ENCODE measurements at places on chromosomes 5 and 9.

DNA sequence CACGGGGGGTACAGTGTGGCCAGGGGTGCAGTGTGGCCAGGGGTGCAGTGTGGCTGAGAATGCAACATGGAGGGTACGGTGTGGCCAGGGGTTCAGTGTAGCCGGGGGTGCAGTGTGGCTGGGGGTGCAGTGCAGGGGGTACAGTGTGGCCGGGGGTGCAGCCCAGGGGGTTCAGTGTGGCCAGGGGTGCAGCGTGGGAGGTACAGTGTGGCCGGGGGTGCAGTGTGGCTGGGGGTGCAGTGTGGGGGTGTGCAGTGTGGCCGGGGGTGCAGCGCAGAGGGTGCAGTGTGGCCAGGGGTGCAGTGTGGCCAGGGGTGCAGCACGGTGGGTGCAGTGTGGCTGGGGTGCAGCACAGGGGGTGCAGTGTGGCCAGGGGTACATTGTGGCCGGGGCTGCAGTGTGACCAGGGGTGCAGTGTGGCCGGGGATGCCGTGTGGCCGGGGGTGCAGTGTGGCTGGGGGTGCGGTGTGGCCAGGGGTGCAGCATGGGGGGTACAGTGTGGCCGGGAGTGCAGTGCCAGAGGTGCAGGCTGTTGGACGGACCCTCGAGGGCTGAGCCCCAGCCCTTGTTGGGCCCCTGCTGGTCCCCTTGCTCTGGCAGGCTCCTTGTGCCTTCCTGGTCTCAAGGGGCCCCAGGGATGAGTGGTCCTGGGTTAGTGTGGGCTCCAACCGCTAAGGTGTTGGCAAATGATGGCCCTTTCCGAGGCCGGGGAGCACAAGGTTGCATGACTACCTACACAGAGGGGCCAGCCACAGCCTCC, 17.9 kb downstream of the TPPP start:
- no peak for DNase-seq

DNA sequence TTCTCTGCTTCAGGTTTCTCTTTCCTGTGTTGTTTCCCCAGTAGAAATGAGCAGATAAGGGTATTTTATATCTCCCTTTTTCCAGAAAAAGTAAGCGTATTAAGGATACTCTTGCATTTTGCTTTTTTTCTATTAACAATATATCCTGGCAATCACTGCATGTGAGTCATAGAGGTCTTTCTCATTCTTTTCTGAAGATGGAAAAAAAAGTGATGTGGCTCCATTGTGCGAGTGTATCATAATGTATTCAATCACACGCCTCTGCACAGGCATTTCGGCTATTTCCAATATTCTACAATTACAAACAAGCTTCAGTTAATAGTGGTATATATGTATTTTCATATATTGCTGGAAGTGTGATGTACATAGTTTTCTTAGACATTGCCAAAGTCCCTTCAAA, 155.9 kb downstream of the MED27 start:
- no peak for DNase-seq

DNA sequence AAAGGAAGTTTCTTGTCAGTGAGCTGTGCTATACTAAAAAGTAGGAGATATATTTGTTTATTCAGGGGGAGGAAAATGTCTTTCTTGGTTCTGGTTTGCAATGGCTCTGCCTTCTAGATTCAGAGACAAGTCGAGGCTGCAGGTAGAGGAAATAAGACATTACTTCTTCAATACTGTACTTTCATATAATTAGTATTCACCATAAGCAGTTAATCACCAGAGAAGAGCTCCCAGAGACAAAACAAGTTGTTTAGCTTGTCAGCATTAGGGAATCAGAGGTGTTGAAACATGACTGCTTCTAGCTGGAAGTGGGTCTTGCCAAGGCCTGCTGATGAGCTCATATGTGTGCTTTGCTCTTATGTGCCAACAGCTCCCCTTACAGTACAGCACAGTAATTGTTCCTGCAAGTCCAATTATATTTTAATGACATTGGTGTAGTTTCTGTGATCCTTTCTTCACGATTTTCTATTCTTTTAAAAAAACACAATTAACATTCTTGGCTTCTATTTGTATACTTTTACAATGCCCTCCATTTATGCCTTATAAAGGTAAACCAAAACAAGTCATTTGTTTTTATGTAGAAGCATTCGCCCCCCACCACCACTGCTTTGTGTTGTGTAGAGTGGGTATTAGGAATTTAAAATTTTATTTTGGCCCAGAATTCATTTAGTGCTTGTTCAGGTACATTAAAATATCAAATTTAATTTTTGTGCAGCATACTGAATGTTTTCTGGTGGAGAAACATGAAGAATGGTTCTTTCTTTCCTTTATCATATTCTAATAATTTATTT, 112.2 kb downstream of the RPS23 start:
- peak; percentile 95 for DNase-seq

DNA sequence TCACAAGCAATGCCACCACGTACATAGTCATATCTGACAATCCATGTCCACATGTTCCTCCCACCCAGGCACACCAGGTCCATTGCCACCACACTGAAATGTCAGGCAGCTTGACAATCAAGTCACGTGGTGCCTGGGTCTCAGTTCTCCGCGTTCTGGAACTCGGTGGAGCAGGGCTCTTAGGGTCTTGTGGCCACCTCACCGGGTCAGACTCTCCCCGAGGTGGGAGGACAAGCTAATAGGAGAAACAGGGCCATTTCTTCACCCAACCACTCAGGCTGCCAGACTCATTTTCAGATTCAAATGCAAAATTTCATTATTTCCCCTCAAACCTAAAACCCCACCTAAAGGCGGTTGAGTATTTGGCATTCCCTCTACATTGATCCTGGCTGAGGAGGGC, 200.5 kb upstream of the GAS1 start:
- no peak for DNase-seq

DNA sequence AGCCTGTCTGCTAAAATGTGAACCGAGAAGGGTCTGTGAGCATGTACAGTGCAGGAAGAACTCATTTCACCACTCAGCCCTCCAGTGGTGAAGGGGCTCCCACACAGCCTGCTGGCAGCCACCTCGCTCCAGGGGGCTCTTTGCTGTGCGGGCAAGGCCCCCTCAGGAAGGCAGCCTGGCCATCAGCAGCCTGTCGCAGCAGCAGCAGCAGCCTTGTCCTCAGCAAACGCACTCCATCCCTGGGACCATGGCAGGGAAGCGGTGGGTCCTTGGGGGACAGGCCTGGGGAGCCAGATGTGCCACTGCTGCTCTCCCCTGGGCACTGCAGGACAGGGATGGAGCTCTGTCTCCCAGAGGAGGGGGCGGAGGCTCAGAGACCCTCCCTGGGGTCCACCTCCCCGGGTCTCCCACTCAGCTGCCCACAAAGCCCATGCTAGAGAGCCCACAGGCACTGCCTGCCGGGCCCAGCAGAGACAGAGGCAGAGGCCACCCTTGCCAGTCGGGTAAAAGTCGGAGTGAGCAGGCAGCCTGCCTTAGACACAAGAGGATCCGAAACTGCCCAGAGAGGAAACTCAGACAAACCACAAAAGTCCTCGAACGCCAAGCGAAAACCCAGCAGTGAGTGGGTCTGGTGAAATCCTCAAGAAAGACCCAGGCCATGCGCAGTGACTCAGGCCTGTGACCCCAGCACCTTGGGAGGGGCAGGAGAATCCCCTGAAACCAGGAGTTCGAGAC, 8.0 kb downstream of the BRD3 start:
- no peak for DNase-seq

DNA sequence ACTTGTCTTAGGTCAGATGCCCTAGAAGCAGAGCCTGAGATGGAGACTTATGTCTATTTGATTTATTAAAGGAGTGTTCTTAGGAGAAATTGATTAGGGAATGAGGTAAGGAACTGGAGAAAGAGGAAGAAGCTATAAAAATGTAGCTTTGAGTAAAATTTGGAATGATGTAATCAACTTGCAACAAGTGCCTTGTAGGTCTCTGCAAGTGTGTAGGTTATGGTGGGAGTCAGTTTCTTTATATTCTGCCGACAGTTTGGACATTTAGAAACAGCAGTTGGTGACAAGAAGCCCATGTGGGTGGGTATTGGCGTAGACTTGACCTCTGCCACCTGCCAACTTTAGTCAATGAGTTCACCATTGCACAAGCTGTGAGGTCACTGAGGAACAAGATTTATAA, 986.5 kb downstream of the CDH18 start:
- no peak for DNase-seq

DNA sequence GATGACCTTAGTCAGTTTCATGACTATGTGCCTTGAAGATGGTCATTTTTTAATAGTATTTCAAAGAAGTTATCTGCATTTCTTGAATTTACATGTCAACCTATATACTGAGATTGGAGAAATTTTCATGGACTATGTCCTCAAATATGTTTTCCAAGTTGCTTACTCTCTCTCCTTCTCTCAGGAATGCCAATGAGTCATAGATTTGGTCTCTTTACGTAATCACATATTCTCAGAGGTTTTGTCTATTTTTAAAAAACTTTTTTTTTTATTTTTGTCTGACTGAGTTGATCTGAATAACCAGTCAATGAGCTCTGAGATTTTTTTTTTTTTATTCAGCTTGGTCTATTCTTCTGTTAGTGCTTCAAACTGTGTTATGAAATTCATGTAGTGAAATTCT, 374.7 kb upstream of the GRIN3A start:
- no peak for DNase-seq

- DNase-seq = peak; percentile 74
Observed at GRCh38 chr9:110050925-110051355, 157.0 kb downstream of the C9orf152 start.

DNA sequence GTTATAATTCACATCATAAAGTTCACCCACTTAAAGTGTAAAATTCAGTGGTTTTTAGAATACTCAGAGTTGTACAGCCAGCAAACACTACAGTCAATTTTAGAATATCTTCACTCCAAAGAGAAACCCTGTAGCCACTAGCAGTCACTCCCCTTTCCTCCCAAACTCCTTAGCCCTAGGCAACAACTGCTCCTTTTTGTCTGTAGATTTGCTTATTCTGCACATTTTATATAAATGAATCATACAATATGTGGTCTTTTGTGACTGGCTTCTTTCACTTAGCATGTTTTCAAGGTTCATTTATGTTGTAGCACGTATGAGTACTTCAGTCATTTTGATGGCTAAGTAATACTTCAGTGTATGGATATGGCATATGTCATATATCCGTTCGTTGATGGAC, 38.7 kb downstream of the TGFBR1 start:
- no peak for DNase-seq

DNA sequence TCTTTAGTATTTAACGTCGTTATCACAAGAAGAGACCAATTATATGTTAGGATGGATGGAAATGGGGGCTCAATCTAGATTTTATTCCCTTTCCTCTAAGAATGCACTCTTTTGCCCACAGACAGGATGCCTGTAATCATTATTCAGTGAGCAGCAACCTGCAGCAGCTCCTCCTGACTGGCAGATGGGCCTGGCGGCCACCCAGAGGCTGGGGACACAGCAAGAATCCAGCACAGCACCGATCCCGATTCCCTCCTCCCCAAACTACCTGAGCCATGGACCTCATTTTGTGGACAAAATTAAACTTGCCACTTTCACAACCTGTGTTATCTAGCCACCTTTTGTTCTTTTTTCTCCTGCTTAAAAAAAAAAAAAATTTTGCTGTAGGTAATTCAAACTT, 101.0 kb downstream of the USP20 start:
- no peak for DNase-seq

DNA sequence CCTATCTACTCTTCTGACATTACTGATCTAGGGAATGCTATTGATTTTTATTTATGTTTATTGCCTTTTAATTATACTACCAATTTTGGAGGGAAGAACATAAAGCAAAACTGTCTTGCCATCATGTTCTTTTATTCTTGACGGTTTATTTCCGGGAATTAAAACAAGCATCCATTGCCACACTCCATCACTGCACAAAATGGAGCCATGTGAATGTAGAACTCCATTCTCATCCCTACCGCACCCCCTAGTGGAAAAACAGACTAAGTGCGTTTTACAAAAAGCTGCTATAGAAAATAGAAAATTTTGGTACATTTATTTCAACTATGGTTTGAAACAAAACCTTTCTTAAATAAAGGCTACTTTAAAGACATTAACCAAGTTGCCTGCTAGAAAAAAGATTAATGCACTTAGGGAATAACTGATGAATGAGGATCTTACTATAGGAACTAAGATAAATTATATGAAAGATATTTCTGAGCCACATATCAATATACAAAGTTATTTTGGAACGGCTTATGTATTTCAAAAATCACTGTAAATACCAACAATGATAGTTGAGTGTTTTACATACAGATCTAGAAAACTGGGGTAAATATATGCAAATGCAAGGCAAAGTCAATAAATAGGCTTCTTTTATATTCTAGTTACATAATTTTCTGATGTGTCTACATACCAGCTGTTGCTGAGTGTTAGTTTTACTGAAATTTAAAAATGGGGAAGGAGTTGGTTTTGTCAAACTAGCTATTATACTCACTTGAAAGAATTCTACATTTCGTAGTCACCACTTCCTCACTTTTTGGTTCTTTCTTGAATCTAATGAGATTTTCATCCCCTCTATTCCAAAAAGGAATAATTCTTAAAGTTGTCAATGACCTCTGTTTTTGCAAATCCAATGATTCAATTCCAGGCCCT, 26.5 kb downstream of the OXCT1 start:
- DNase-seq = no peak
